ENCODE measurements at places on chromosomes 6 and 20. TPM values are rescaled to one million over a fixed set of nuclear protein-coding genes. Genes with fewer than 3 reads are reported as not detected.

MEI4 gene
- 0.16 TPM for total RNA-seq

IL17A gene
- total RNA-seq = not detected

POM121L2 gene
- total RNA-seq = not detected

AVP gene
- not detected for total RNA-seq

TAAR5 gene
- total RNA-seq = not detected
